ENCODE measurements at places on chromosomes 7 and 10.

GRCh38 chr7:119868387-119868786 lies 404.6 kb upstream of the KCND2 start:
- no peak for DNase-seq

GRCh38 chr7:31935124-31936054 lies 134.8 kb downstream of the PDE1C start:
- no peak for DNase-seq

DNA sequence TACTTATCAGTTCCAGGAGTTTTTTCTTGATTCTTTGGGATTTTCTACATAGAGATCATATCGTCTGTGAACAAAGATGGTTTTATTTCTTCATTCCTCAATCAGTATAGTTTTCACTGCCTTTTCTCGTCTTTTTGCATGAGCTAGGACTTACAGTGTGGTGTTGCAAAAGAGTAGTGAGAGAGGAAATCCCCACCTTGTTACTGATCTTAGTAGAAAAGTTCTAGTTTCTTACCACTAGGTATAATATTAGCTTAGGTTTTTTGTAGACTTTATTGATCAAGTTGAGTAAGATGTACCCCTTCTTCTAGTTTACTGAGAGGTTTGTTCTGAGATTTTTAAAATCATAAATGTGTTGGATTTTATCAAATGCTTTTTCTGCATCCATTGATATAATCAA lies 123.3 kb downstream of the TMEM26 start:
- no peak for DNase-seq

GRCh38 chr7:92832534-92833023 lies 3.8 kb downstream of the CDK6 start:
- DNase-seq, result no peak

- no peak for DNase-seq
Observed at GRCh38 chr10:63528084-63528744, 7.0 kb downstream of the REEP3 start.

DNA sequence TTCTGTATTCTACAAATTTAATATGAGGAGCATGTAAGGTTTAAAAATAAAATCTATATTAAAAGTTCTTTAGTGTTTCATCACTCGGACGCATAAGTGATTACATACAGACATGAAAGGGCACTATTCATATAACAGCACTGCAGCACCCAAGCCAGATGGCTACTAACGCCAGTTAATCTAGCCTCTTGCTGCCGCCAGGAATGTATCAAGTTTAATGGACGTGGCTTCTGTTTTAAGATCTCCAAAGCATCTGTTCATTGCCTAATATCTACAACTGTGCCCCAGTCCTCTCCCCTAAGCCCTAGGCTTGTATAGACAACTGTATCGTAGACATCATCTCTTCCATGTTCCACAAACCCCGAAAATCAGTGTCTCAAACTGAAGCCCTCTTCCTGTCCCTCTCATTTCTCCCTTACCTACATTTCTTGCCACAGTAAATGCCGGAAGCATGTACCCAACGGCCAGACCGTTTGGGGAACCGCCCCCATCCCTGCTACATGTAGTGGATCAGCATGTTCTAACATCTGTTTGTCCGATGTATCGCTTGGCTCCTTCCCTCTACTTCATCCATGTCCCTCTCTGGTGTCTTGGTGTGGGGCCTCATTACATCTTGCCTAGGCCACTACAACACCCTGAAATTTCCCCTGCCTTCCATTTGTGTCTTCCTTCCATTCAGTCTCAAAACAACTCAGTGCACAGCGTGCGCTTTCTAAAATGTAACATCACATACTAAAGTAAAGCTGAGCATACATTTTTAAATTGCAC lies 147.5 kb upstream of the RSU1 start:
- no peak for DNase-seq
